ENCODE measurements at places on chromosomes 3 and 15.

GRCh38 chr3:105354429-105354828, 12.3 kb upstream of the ALCAM start:
- no peaks in the 10 kb centered on the region for H3K36me3 ChIP-seq
- no peak overlapping the region for H3K4me3 ChIP-seq
- peak overlapping the region; percentile 78 for H3K27ac ChIP-seq

- H3K36me3 ChIP-seq: no peaks in the 10 kb centered on the region
- H3K27me3 ChIP-seq: no peaks in the 10 kb centered on the region
- no peak overlapping the region for H3K27ac ChIP-seq
- peak; percentile 80 for DNase-seq
- H3K4me3 ChIP-seq: no peak overlapping the region
Measured at GRCh38 chr3:99499235-99500158, 138.9 kb upstream of the COL8A1 start.

DNA sequence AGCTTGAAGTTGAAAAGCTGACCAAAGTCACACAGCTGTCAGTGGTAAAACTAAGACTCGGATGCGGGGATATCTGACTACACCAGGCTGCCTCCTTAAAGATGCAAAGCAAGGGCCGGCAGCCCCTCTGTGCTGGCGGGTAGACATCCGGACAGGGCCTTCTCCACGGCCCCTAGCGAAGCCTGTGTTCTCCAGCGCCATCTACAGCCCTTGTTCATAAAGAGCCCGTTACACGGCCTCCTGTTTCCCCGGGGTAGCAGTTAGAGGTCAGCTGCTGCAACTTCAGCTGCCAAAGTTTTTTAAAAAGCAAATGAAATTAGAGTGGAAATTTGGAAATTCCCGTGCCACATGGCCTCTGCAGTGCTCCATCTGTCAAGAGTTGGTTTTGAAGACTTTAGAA, 383.0 kb downstream of the TBL1XR1 start:
- H3K4me3 ChIP-seq: no peak overlapping the region
- no peak overlapping the region for H3K27ac ChIP-seq
- no peaks in the 10 kb centered on the region for H3K36me3 ChIP-seq
- H3K27me3 ChIP-seq: no peaks in the 10 kb centered on the region
- DNase-seq: peak; percentile 39
- H3K4me1 ChIP-seq: no peaks in the 10 kb centered on the region

- no peaks in the 10 kb centered on the region for H3K27me3 ChIP-seq
- DNase-seq: no peak
- H3K36me3 ChIP-seq: no peaks in the 10 kb centered on the region
- no peaks in the 10 kb centered on the region for H3K4me1 ChIP-seq
Measured at GRCh38 chr15:69358850-69359249, 55.3 kb upstream of the KIF23 start.

GRCh38 chr15:66603301-66604179, 37.7 kb upstream of the LCTL start:
- no peak overlapping the region for H3K4me3 ChIP-seq
- no peaks in the 10 kb centered on the region for H3K36me3 ChIP-seq
- peak; percentile 65 for DNase-seq
- H3K27ac ChIP-seq: no peak overlapping the region
- no peaks in the 10 kb centered on the region for H3K4me1 ChIP-seq
